CD4-positive, alpha-beta T cell treated with Interleukin-21 for 1 hour (primary cell): ENCODE measurements at places on chromosomes 16 and 17.

GRCh38 chr17:30543456-30543855 is 66.2 kb downstream of the GOSR1 start:
- DNase-seq: no peak

- no peak for DNase-seq
Measured at GRCh38 chr16:22031483-22032083, 23.7 kb downstream of the MOSMO start.

DNA sequence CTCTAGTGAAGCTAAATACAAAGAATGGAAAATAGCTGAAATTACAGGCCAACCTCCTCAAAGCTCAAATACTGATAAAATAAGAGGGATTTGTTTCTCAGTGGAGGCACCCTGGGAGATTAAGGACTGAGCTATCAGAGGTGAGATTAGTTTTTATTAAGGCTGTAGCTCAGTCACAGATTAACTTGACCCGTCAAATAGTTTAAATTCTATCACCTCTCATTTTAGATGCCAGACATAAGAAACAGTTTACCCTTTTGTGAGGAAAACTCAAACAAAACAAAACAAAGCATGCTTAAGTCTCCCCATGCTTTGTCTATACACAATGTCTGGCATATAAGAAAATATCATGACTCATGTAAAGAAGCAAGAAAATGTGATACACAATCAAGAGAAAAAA is 208.3 kb upstream of the PMFBP1 start:
- no peak for DNase-seq

DNA sequence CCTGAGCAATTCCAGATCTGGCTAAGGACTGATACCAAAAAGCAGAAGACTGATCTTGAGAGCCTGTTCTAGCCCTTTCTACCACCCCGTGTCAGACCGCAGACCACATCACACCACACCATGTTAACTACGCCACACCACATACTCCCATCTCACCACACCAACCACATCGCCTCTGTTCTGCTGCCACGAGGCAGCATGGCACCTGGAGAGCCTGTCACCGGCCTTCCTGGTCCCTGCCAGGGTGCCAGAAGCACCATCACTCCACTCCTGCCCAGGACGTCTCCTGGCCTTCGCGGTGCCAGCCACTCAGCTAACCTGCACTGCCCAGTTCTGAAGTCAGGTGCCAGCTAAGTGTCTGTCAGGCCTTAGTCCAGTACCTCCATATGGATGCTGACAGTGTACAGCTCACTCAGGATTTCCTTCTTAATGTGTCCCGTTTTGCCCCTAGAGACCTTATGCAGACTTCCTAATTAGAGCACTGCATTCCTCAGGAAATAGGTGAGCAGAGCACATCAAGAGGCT is 37.2 kb upstream of the BCAR1 start:
- DNase-seq: peak; percentile 71

DNA sequence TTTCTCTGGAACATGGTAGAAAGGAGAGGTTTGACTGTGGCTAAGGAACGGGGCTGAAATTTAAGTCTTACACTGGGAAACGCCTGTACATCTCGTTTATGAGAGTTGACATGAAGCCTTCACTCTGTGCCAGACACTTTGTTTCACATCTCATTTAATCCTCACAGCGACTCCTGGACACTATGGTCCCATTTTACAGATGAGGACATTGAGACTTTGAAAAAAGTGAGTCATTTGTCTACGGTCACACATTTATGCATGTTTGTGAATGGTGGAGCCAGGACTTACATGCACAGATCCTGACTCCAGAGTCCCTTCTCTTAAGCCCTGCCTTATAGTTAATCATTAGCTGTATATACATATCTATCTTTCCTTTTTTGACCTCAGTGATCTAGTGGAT is 318.4 kb upstream of the EEF2KMT start:
- DNase-seq: no peak

DNA sequence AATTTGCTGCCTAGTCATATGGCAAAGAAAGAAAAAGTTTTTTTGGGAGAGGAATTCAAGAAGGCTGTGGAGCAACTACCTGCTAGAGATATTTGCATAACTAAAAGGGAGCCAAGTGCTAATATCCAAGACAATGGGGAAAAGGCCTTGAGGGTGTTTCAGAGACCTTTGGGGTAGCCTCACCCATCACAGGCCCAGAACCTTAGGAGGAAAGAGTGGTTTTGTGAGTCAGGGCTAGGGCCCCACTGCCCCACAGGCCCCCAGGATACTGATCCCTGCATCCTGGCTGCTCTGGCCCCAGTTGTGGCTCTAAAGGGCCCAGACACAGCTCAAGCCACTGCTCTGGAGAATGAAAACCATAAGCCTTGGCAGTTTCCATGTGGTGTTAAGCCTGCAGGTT is 41.9 kb upstream of the SDK2 start:
- DNase-seq: no peak

GRCh38 chr17:40734018-40734417 is 21.1 kb downstream of the KRT25 start:
- DNase-seq: no peak

- no peak for DNase-seq
Measured at GRCh38 chr17:29571486-29571882, 3.0 kb downstream of the TP53I13 start.

- no peak for DNase-seq
Measured at GRCh38 chr16:61780161-61780560, 256.1 kb downstream of the CDH8 start.

DNA sequence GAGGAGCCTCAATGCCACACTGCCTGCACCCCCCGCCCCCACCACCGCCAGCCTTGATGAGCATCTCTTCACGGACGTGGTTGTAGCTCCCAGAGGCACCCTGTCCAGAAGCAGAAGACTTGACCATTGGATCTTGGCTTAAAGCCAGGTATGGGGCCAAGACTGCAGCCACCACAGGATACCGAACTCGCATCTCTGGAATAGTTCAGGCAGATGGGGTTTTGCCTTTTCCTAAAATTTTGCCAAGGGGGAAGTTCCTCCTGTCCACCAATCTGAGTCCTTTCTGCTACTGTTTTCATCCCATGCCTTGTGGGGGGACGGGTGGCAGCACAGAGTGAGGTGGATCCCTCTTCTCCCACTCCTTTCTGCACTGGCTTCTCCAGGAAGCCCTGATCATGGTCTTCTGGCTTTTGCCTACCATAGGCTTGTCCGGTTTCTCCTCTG is 939 bp downstream of the CORO6 start:
- no peak for DNase-seq

DNA sequence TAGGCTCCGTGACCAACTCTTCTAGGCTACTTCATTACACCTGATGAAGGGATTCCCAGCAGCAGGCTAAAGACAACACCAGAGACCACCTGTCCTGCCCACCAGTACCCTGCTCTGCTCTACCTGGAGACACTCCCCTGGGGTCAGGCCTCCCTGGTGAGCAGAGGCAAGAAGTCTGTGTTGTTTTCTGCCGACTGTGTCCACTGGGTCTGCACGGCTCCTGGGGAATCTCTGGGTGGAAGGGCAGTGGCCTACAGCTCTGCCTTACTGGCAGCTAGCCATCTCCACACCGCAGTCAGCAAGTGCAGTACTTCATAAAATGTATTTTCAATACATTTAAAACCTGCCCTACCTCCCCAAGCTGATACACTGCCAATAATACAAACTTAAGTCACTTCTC is 6.8 kb downstream of the RSL1D1 start:
- DNase-seq: no peak

- no peak for DNase-seq
Measured at GRCh38 chr17:67605256-67605912, 112.4 kb upstream of the NOL11 start.

DNA sequence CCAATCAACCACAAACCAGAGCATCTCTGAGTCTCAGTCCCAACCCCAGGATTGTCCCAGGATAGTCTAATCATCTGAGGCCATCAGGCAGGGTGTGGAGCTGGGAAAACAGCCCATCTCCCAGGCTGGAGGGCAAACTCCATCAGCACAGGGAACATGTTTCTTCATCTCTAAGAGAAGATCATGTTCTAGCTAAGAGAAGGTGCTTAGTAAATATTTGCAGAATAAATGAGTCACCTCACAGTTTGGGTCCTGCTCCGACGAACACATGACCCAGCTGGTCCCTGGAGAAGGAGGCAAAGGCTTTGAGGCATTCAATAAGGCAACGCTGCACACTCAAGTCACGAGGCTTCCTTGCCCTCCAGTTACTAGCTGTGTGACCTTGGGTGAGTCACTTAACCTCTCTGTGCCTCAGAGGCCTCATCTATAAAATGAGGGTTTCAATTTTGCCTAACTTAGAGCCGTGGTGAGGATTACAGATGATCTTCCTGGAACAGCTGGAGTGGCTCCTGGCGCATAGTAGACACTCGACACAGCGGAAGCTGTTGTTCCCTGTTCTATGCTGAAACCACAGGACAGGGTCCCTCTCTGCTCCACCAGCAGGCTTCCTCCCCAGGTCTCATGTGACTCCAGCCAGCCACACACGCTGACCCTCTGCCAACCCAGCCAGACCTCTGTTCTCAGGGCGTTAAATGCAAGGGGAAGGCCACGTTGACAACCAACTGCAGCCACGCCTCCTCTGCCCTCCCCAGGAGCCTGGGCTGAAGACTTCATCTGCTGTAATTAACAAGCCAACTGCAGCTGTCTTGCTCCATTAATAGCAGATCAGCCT is 10.3 kb upstream of the RPL38 start:
- DNase-seq: no peak

DNA sequence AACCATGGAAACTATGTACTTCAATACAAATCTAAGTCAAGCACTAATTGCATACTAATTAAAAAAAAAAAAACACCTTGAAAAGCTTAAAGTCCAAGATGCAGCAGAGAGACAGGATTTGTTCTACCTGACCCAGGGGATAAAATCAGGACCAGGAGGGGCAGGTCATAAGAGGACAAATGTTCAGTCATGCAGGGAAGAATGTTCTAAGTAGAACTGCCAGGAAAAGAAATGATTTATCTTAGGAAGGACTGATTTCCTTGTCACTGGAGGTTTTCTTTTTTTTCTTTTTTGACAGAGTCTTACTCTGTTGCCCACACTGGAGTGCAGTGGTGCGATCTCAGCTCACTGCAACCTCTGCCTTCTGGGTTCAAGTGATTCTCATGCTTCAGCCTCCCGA is 9.1 kb upstream of the GHDC start:
- DNase-seq: no peak
